Frontal cortex (tissue), 4 donors: ENCODE measurements at places on chromosomes 3 and 15. TPM values are rescaled to one million over a fixed set of nuclear protein-coding genes. Genes with fewer than 3 reads are reported as not detected.

Gene IDH3A
- total RNA-seq = 46.1 TPM

Gene TUBGCP5
- 28.1 TPM for total RNA-seq

Gene ARRDC4
- 40.4 TPM for total RNA-seq

Gene OCA2
- 4.5 TPM for total RNA-seq

Gene MAP3K13
- 45.7 TPM for total RNA-seq

Gene IGDCC3
- 6.9 TPM for total RNA-seq

Gene ZKSCAN7
- 30.2 TPM for total RNA-seq

Gene LRRK1
- total RNA-seq = 0.82 TPM
